ENCODE measurements at places on chromosomes 5 and 9.

- no peak for DNase-seq
These were observed 69.3 kb downstream of the PAX5 start for GRCh38 chr9:36964791-36965190.

GRCh38 chr9:73980754-73981153, 516.4 kb upstream of the RORB start:
- DNase-seq = no peak

DNA sequence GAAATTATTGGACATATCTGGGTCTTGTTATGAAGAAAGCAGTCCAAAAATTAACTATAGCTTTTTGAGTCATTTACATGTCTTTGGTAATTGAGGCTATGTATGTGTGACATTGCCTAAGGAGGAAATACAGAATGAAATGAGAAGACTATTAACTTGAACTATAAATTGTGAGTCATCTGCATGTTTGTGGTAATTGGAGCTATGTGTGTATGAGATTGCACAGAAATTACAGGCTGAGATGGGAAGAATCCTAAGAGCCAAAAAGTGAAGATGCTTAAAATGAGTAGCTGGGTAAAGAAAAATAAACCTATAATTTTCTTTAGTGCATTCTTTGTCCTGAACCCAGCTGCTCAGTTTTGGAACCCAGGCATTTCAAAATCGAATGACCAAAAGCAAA, 747.6 kb upstream of the EDIL3 start:
- no peak for DNase-seq

- no peak for DNase-seq
These were observed 13.9 kb downstream of the QSOX2 start for GRCh38 chr9:136231478-136232297.

DNA sequence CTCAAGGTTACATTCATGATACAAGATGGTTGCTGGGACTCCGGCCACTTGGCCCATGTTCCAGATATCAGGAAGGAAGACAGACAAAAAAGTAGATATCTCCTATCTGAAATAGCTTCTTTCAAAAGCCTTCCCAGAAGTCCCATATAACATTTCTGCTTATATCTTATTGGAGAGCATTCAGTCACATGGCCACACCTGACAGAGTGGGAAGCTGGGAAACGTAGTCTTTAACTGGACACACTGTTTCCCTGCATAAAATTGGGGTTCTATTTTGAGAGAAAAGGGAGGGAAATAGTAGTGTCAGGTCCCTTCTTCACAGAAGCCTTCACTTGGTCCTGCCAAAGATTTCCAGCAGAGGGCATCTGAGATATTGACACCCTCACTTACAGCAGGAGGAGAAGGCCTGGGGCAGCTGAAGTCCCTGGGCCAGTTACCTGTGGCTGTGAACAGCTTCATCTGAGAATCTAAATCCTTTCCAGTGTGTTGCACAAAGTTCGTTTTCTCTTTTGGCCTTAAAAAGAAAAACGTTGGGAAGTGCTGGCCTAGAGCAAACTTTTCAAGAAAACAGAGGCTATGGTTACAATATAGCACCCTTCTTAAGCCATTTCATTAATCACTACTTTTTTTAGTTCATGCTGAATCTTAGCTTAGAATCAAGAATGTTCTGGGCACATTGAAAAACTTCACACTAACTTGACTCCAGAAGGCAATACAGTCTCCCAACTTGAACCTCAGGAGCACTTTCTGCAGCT, 33.5 kb downstream of the SPEF2 start:
- no peak for DNase-seq

GRCh38 chr9:107333363-107333762, 50.3 kb downstream of the RAD23B start:
- DNase-seq = no peak

- DNase-seq = peak; percentile 53
These were observed 124.1 kb downstream of the JAKMIP2 start for GRCh38 chr5:147658293-147658932.

- no peak for DNase-seq
These were observed 308.4 kb downstream of the PSAT1 start for GRCh38 chr9:78605041-78606000.

- no peak for DNase-seq
These were observed 60.3 kb downstream of the TTC39B start for GRCh38 chr9:15246708-15247107.

GRCh38 chr5:69202497-69202896, 13.1 kb downstream of the CENPH start:
- no peak for DNase-seq

GRCh38 chr5:137599457-137599856, 100.3 kb upstream of the SPOCK1 start:
- DNase-seq = no peak

- DNase-seq = no peak
These were observed 799.2 kb downstream of the BRINP1 start for GRCh38 chr9:118570066-118570465.

GRCh38 chr9:93051680-93052089, 6.8 kb upstream of the SUSD3 start:
- DNase-seq = peak; percentile 69

DNA sequence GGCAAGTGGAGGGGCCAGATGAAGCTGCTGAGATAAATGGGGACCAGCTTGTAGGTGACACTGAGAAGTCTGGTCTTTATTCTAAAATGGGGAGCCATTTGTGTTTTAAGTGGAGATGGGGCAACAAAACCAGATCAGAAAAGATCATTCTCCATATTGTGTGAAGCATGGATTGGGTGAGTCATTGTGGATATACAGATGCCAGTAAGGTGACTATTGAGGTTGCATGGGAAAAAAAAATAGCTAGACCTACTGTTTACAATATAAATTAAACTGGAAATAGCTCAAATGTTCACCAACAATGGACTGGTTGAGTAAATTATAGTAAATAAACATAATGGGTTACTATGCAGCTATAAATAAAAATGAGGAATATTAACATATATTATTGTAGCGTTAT, 5.4 kb upstream of the MAP1B start:
- DNase-seq = no peak

DNA sequence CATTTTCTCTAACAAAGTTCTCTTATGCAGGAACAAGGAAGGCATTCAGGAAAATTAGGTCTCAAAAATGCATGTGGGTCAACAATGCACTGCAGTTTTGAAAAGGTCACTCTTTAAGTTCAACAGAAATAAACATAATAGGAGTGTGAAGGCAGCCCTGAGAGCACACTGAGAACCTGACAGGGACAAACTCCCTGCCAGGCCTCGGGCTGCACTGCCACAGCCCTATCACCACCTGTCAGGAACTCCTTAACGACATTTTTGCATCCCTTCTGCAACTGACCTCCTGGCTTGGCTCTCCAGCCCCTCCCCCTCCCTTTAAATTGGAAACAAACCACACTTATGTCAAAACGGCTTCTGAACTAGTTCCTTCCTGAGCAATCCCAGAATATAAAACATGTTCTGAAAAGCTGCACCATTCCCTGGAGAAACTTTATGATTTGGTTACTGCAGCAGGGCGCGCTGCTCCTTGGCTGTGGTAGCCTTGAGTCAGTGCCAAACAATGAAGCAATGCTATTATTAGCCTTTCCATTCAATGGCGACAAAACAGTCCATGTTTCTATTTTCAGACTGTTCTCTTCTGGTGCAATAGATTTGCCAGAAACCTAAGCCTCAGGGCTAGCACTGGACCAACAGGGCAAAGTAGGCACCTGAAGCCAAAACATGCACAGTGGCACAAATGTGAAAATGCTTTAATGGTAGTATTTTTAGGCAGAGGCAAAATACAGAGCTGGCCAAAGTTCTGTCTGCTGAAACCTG, 160.1 kb upstream of the ZNF608 start:
- peak; percentile 78 for DNase-seq

DNA sequence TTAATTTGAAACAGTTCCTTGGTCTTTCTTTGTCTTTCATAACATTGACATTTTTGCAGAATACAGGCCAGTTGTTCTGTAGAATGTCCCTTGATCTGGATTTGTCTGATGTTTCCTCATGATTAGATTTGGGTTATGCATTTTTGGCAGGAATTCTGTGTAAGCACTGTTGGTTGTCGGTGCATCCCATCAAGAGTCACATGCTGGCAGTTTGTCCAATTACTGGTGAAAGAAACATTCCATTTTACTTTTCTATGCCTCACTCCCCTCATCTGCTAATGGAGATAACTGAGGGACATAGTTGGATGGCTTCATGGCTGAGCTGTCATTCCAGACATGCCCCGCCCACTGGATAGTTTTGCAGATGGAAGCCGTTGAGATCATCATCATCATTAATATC, 7.6 kb upstream of the ZNF618 start:
- DNase-seq = no peak

GRCh38 chr5:25694801-25695200, 1050.0 kb upstream of the CDH10 start:
- DNase-seq = no peak

- DNase-seq = no peak
These were observed 214.2 kb downstream of the SPATA31D1 start for GRCh38 chr9:82202808-82203207.

DNA sequence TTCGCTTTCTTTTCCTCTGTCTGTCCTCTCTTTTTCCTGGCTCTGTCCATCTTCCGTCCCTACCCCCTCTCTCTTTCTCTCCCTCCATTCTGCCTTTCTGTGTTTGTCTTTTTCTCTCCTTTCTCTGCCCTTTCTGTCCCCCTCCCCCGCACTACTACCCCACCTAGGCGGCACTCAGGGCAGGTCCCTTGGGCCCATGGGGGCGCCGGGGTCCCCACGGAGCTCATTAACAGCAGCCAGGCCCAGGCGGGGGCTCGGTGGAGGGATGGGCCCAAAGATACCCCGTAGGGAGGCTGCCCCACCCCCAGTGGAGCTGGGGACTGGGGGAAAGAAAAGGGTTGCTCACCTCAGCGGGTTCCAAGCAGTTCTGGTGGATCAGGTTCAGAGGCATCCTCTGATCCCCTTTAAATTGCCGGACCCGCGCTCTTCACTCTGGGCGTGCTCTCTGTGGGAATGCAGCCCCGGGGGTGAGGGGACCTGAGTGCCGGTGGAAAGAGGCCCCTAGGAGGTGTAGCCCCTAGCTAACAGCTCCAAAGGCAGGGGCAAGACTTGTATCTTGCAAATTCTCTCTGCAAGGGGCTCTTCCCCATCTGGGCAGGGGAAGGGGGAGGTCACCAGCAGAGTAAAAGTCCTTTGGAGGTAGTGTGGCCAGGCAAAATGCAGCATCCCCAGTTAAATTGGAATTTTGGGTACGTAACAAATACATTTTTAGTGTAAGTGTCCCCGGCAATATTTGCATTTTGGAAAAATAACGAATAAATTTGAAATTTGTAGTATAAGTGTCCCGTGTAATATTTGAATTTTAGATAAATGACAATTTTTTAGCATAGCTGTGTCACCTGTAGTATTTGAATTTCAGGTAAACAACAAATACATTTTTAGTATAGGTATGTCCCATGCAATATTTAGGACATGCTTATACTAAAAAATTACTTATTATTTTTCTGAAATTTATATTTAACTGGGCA, 7.4 kb downstream of the LHX2 start:
- no peak for DNase-seq

DNA sequence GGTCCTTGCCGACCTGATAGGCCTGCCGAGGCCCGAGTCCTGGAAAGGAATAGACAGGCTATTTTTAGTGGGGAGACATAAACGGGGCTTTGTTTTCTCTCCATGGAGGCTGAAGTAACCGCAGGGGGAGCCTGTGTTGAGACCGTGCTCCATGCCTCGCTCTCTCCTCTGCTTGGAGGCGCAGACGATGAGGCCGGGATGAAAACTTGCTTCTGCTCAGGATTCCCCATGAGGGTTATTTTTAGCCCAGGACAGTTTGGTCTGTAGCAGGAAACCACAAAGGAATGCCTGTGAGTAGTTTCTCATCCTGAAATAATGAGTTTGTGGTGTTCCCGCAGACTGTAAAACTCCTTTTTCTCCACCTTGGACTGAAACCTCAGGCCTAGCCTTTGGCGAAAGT, 81.9 kb upstream of the RARS1 start:
- peak; percentile 37 for DNase-seq

DNA sequence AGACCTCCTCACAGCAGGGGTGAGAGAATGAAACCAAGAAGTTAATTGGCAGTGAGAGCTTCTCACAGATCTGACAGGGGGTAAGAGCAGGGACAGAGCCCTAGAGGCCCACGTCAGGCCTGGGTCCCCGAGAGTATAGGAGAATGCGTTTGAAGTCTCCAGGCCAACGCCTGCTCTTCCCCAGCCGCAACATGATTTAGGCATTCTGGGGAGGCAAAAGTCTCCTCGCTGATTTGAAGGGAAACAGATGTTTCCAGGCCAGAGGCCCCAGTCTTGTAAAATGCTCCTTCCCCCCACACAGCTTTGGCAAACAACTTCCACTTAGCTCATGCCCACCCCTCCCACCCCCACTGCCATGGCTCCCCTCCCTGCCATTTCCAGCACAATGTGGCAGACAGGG, 239.2 kb upstream of the TRIM32 start:
- DNase-seq = no peak

- DNase-seq = no peak
These were observed 19.2 kb upstream of the ANKRD18A start for GRCh38 chr9:38639577-38639940.

GRCh38 chr5:115599502-115599901, 2.8 kb downstream of the TICAM2 start:
- DNase-seq = no peak

DNA sequence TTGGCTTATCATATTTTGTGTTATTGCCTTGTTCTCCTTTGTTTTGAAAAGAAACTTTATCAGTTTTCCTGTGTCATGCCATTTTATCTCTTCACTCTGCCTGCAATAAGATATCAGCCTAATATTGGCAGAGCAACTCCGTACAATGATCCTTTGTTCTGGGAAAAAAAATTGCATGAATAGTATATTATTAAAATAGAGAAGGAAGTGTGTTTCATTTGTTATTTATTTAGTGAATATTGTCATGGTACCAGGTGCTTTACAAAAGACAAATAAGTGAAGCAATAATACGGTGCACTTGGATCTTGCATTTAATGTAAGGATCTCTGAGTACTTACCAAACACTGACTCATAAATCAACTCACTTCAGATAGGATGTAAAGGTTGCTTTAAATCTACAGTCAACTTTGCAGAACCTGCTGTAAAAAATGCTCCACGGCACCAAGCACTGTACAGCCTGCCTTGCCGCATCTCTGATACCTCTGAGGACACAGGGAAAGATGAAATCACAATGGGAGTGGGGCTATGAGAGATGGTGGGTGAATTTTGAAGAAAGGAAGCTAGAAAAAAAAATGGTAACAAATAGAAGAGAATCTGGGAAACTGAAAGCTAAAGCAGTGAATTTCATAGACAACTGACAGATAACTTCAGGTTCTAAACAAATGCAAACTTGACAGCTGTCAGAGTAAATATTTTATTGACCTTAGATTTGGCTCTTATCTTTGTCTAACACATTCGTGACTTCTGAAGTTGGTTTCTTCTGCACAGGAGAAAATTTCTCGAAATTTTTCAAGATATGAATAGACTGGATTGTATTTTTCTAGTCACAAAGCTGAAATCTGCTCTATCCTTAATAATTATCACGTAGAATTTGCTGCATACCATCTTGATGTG, 232.1 kb downstream of the ENC1 start:
- DNase-seq = no peak
